Posterior vena cava (tissue), 2 donors: ENCODE measurements at places on chromosomes 2 and 18. TPM values are rescaled to one million over a fixed set of nuclear protein-coding genes. Genes with fewer than 3 reads are reported as not detected.

The SNORC gene
- 0.79 TPM for total RNA-seq

The CDCA7 gene
- 0.83 TPM for total RNA-seq

- DNase-seq = peak; percentile 29
These were observed 10.6 kb upstream of the FAM117B start for GRCh38 chr2:202624133-202624532.

- no peak for DNase-seq
These were observed 133.4 kb downstream of the PID1 start for GRCh38 chr2:229137639-229138038.

- DNase-seq = peak; percentile 96
These were observed at the start of gene SNED1 for GRCh38 chr2:240997856-240998705. Gene SNED1, plus strand, starts transcription at chr2:240998618. Its CDS starts 220 bp downstream, at chr2:240998838.

DNA sequence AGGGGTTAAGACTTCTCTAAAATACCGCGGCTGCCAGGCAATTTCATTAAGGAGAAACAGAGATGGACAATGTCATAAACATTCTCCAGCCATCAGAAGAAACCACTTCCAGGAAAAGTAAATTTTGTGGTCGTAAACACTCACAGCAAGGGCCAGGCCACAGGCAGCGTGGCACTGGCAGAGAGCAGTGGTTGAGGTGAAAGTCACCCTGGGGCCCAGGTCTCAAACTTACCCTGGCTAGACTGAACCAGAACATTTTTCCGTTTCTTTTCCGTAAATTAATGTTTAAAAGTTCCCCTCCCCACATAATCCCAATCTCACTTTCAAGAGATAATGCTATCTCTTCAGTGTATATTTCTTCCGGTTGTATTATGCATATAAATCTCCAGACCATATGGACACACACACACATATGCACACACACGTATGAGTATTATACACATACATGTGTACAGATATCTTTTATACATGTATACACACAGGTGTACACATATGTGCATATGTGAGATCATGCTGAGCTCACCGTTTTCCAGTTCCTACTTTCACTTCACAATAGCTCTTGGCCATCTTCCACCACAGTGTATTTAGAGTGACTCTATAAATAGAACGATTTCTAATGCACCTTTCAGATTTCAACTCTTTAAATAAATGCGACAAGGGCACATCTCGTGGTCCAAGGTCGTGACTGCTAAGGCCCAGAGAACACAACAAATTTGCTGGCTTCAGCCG lies 90.1 kb downstream of the MALT1 start:
- peak; percentile 20 for DNase-seq

GRCh38 chr18:36757081-36757480 lies 71.7 kb downstream of the TPGS2 start:
- no peak for DNase-seq

DNA sequence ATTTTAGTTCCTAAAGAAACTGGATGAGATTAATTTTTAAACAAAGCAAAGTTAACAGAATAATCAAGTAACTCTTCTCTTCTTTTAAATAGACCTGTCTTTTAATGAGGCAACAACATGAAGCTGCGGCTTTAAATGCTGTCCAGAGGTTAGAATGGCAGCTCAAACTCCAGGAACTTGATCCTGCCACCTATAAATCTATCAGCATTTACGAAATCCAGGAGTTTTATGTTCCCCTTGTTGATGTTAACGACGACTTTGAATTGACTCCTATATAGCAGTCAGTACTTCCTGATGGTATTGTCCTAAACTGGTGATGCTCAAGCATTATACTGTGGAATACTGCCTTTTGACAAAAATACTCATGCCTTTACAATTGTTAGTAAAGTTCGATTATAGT lies 53.7 kb upstream of the TWSG1 start:
- no peak for DNase-seq

DNA sequence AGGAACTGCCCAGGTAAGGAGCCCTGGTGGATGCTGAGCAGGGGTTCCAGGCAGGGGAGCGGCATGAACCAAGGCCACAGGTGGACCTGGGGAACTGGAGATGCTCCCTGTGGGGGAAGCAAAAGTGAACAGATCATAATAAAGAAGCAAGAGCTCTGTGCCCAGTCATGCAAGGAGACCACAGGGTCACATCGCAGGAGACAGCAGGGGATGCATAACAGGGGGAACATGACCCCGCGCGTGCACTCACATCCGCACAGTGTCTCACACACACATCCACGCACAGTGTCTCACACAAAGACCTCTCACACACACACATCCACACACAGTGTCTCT lies 473.3 kb upstream of the HS6ST1 start:
- no peak for DNase-seq
